ENCODE measurements at places on chromosomes 5 and 9.

DNA sequence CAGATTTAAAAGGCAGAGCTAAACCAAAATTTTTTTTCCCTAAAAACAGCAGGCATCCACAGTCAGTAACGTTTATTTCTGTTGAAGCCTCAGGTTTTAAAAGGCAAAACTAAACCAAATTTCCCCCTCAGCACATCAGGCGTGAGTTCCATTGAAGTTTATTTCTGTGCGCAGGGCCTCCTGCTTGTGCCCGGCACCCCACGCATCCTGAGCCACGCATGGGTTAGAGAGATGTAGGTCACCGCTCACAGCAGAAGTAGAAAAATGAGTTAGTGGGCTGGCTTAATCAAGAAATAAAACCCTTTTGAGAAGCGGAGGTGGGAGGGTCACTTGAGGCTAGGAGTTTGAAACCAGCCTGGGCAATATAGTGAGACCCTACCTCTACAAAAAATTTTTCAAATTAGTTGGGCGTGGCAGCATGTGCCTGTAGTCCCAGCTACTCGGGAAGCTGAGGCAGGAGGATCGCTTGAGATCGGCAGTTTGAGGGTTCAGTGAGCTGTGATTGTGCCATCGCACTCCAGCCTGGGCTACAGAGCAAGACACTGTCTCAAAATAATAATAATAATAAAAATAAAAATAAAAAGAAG is 75.6 kb upstream of the SPIN1 start:
- H3K27me3 ChIP-seq = peaks cover 7% of the 10 kb centered on the region
- H3K4me1 ChIP-seq = peaks cover 25% of the 10 kb centered on the region
- H3K4me3 ChIP-seq = no peak overlapping the region
- DNase-seq = peak; percentile 43

DNA sequence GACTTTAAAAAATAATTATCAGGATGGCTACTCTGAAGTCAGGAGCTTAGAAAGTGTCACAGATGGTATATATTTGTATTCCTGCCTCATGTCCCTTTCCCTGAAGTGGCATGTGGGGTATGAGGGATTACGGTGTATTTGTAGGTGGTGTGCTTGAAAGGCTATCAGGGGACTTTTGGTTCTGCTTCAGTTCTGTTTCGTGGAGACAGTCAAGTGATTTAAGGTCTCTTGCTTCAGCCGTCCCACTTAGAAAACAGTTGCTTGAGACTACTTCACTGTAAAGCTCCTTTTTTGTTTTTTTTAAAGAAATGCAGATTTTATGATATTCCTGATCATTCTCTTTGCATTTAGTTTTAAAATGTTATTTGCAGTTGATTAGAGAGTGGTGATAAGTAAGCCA is 18.3 kb downstream of the PARP8 start:
- no peak overlapping the region for H3K27ac ChIP-seq
- H3K36me3 ChIP-seq = peaks cover 28% of the 10 kb centered on the region
- H3K27me3 ChIP-seq = no peaks in the 10 kb centered on the region
- no peak overlapping the region for H3K4me3 ChIP-seq
- peaks cover 56% of the 10 kb centered on the region for H3K4me1 ChIP-seq
- no peak for DNase-seq

- H3K27me3 ChIP-seq = no peaks in the 10 kb centered on the region
- DNase-seq = no peak
- H3K4me3 ChIP-seq = no peak overlapping the region
Observed at GRCh38 chr5:65047225-65047624, 278.5 kb downstream of the CWC27 start.

- H3K36me3 ChIP-seq = peaks cover 17% of the 10 kb centered on the region
- no peaks in the 10 kb centered on the region for H3K27me3 ChIP-seq
- H3K4me1 ChIP-seq = peaks cover 2% of the 10 kb centered on the region
- H3K4me3 ChIP-seq = no peak overlapping the region
Observed at GRCh38 chr5:151180291-151180690, 22.7 kb upstream of the ANXA6 start.

DNA sequence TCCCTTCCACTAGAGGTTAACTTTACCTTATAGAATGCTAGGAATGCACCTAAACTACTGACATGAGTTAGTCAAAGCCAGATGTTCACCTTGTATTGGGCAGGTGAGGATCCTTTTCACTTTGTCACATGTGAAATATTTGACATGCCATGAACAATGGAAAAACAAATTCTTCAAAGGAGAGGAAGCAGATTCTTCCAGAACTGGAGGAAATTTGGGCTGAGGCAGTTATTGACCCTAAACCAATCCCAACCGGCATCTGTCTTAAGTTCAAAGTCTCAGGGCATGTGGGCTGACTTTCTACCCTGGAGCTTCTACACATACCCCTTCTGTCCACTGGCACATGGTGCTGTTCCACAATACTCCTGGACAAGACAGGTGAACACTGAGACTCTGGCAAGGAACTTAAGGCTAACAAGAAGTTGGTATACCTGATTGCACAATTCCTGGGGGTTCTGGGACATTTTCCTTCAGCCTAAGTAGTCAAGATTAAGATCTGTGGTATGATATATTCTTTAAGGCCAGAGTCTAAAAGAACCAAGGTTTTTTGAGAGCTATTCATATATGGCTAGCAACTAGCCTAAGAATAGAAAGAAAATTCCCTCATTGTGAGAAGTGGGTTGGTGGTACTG is 2.6 kb downstream of the VLDLR start:
- H3K4me1 ChIP-seq = peaks cover 14% of the 10 kb centered on the region
- no peak overlapping the region for H3K27ac ChIP-seq
- no peak overlapping the region for H3K4me3 ChIP-seq
- no peak for DNase-seq
- H3K27me3 ChIP-seq = peaks cover 52% of the 10 kb centered on the region

DNA sequence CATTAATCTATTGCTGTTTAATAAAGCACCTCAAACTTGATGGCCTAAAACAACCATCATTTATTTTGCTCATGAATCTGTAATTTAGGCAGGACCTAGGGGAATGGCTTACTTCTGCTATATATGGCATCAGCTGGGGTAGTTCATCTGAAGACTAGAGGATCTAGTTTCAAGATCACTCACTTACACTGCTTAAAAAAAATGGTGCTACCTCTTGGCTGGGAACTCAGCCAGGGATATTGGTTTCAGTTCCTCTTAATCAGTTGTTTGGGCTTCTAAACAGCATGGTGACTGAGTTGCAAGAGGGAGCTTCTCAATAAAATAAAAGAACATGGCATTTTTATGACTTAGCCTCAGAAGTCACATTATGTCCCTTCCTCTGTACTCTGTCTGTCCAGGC is 142.0 kb downstream of the FAM114A2 start:
- H3K4me1 ChIP-seq = no peaks in the 10 kb centered on the region
- DNase-seq = no peak
- H3K4me3 ChIP-seq = no peak overlapping the region
- H3K27me3 ChIP-seq = no peaks in the 10 kb centered on the region
- no peak overlapping the region for H3K27ac ChIP-seq

Data from activated CD4-positive, alpha-beta memory T cell treated with anti-CD3 and anti-CD28 coated beads for 36 hours (primary cell).